Activated CD8-positive, alpha-beta memory T cell treated with anti-CD3 and anti-CD28 coated beads for 36 hours (primary cell): ENCODE measurements at places on chromosomes 11 and 22. TPM values are rescaled to one million over a fixed set of nuclear protein-coding genes. Genes with fewer than 3 reads are reported as not detected.

MS4A7 gene
- total RNA-seq = not detected

RAPSN gene
- total RNA-seq = not detected

SYCE3 gene
- total RNA-seq = not detected

ALX4 gene
- total RNA-seq = not detected

MRGPRF gene
- not detected for total RNA-seq

CCDC117 gene
- 25.8 TPM for total RNA-seq

ANKK1 gene
- 0.08 TPM for total RNA-seq

ASCL2 gene
- 1.8 TPM for total RNA-seq

MMP26 gene
- not detected for total RNA-seq

CNTF gene
- 2.3 TPM for total RNA-seq

FAM83F gene
- total RNA-seq = 0.46 TPM

KLHL35 gene
- 0.55 TPM for total RNA-seq

SMTNL1 gene
- total RNA-seq = not detected

TENM4 gene
- total RNA-seq = not detected

OR8G1 gene
- total RNA-seq = not detected
